Dermis blood vessel endothelial cell (primary cell): ENCODE measurements at places on chromosomes 6 and 20. TPM values are rescaled to one million over a fixed set of nuclear protein-coding genes. Genes with fewer than 3 reads are reported as not detected.

- DNase-seq: no peak
Observed at GRCh38 chr20:59325142-59325523, 24.7 kb downstream of the EDN3 start.

GRCh38 chr6:170296746-170297575 is 6.1 kb upstream of the DLL1 start:
- DNase-seq: no peak

The ESF1 gene
- total RNA-seq: 14.0 and 14.3 TPM in 2 replicates

The TOX2 gene
- total RNA-seq: 0.88 and 1.5 TPM in 2 replicates

The PRKN gene
- total RNA-seq: 0.34 and 0.56 TPM in 2 replicates

DNA sequence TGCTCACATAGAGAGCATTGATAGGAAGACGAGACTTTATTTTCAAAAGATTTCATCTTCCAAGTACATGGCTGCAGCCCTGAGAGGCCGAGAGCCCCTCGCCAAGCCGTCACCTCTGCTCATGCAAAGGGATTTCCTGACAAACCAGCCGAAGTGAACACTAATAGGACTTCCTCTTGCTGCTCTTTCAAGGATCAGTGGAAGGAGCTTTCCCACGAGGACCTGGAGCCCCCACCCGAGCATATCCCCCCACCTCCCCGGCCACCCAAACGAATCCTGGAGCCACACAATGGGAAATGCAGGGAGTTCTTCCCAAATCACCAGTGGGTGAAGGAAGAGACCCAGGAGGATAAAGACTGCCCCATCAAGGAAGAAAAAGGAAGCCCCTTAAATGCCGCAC is 69.3 kb downstream of the PTPN1 start:
- DNase-seq: no peak
